ENCODE measurements at places on chromosomes 1 and 21. TPM values are rescaled to one million over a fixed set of nuclear protein-coding genes. Genes with fewer than 3 reads are reported as not detected.
A peak's percentile ranks its signal among the peaks of the same experiment; 100 is the strongest.

Gene USP21
- 5.6 TPM for total RNA-seq

Gene GUK1
- total RNA-seq: 718 TPM

Gene ANGPTL7
- not detected for total RNA-seq

Gene ACOT7
- 21.8 TPM for total RNA-seq

Gene GBP7
- total RNA-seq: not detected

GRCh38 chr1:68917456-68917855 is 420.6 kb upstream of the DEPDC1 start:
- no peak for DNase-seq

DNA sequence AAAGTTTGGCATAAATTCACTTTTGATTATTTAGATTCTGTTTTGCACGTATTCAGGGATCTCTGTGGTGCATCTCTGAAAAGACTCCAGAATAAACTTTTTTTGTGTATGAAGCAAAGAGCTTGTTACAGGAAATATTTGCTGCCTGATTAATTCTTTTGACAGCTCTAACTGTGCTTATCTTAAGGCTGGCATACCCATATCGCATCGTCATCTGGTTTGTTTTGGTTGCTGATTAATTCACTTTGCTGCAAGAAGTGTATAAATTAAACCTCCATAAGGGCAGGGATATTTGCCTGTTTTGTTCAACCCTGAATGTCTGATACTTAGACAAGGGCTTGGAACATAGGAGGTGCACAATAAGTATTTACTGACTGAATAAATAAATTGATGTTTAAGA is 17.5 kb upstream of the DUSP10 start:
- no peak for DNase-seq

DNA sequence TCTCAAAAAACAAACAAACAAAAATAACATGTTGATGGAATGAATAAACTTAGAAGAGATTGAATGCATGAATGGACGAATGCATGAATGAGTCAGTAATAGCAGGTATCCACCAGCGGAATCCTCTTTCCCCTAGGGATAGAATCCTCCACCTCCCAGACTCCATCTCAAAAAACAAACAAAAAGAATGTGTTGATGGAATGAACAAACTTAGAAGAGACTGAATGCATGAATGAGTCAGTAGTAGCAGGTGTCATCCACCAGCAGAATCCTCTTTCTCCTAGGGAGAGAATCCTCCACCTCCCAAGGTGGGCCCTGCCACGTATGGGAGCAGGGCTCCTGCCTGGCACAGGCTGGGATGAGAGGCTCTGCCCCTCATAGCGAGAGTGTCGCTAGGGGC is 26.8 kb upstream of the RNF19B start:
- no peak for DNase-seq

DNA sequence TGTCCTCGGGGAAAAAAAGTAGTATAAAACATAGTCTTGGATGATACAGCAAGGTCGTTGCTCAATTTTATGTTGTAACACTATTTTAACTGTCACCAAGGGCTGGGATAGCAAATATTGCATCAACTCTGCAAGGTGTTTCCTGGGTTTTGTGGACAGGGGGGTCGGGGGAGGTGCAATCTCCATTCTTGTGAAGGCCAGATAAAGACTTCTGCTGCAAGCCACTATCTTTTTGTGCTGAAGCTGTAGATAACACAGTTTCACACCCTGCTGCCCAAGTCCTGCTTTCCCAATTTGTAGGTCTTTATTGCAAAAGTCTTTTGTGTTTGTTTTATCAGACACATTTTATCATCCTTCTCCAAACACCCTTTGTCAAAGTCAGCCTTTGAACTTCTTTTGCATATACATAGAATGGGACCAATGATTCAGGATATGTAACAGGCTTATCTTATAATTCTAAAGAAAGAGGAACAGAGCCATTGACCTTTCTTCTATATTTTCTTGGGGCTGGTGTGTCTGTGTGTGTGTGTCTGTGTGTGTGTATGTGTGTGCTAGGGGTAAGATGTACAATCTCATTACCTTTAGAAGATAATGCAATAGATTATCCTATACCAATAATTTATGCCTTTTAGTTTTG is 140.6 kb downstream of the RUNX1 start:
- DNase-seq: no peak

DNA sequence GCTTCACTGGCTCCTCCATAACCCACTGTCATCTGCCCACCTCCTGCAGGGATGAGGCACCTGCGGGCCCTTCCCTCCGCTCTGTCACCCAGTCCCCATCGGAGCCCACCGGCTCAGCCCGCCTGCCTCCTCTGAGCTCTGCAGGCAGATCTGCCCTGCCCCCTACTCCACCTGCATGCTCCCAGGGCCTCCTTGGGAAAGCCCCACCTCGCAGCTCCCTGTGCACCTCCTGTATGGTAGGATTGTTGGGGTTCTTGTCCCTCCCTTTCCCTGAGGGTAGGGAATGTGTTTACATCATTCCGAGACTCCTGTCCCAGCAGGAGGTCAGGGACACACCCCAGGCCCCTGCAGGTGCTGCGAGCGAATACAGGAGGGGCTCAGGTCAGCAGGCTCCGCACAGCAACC is 50.5 kb downstream of the SIK1 start:
- DNase-seq: no peak

GRCh38 chr1:67888216-67889106 is 55.2 kb upstream of the GNG12 start:
- peak; percentile 35 for DNase-seq

DNA sequence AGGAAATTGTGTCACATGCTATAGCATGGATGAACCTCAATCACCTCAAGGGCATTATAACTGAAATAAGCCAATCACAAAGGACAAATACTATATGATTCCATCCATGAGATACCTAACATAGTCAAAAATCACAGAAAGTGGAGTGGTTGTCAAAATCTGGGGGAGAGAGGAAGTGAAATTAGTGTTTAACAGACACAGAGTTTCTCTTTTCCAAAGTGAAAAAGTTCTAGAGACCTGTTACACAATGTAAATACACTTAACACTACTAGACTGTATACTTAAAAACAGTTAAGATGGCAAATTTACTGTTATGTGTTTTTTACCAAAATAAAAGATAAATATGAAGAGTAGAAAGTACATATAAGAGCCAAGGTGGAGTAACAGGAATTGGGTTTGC is 31.8 kb downstream of the ZNF644 start:
- no peak for DNase-seq

DNA sequence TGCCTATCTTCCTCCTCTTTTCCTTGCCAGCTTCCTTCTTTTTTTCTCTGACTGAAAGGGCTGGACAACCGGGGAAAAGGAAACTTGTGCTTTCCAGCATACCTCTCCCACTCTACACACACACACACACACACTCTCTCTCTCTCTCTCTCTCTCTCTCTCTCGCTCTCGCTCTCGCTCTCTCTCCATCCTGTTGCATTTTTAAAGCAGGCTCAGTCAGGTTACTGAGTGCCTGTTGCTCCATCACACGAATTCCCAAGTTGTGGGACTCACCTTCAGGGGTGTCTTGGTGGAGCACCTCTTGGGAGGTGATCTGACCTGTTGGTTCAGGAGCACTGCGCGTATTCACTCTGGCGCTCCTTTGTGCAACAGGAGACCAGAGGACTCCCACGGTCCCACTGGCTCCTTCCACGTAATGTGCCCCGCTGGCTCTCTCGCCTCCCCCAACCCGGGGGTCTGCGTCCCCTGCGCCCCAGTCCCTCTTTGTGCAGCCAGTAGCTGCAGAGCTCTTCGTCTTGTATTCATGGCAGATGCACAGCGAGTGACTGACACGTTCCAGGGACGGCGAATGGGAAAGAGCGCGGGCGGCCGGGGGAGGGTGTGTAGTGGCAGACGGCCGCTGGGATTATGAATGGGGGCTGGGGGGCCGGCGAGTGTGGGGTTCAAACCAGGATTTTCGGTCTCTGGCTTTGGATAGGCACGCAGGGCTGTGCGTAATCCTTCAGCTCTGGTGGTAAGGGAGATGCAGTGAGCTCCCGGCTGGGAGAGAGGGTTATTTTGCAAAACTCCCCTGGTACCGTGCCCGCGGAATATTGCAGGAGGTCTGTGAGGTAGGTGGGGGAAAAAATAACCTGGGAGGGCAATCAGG is 660 bp upstream of the PDE4B start:
- no peak for DNase-seq

GRCh38 chr1:167564612-167565270 is 11.2 kb upstream of the CREG1 start:
- DNase-seq: no peak

DNA sequence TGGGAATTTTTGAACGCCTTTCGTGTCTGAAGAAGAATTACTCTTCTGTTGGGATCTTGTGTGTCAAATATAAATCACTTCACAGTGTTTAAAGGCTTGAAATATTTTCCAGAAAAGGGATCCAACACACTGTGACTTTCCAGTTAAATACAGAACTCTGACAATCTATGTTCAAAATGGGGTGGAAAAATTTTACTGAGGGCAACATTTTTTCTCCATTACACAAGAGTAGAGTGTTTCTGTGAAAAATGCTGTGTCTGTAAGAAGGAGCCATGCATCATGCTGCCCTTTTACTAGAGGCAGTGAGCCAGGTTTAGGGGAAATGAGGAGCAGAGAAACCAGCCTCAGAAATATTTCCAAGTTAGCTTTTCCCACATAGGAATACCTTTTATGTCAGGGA is 86.5 kb downstream of the VPS13D start:
- DNase-seq: no peak

All from dermis microvascular lymphatic vessel endothelial cell (primary cell).